ENCODE measurements at places on chromosomes 11 and 22.
A peak's percentile ranks its signal among the peaks of the same experiment; 100 is the strongest.

DNA sequence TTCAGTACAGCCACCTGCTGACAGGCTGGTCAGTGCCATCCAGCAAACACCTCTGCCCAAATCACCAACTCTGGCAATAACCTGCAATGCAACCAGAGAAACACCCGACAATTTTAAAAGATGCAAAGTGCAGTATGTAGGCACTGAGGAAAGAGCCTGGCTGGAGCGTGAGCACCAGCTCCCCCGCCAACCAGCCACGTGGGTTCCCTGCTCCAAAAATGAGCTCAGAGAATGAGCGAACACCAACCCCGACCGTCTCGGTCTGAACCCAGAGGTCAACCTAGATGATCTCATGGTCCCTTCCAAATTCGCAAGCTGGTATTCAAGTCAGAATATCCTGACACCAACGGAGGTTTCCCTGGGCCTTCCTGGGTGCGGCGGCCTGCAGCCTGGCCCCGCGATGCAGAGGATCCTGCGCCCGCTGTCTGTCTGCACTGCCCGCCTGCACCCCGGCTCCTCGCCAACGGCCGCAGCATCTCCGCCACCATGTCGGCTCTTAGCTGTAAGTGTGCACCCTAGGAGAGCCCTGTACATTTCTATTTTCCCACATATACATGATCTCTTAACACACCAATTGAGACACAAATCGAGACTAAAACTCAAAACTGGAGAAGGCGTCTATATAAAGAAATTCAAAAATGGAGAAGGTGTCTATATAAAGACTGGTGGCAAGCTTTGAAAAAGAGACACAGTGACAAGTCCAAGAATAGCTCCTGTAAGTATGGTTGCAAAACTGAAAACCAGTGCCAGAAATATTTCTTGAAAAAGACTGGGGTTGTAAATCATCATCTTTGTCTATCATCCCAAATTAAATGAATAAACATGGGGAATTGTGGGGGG lies 22.8 kb downstream of the TMEM184B start:
- no peak for DNase-seq

- no peak for DNase-seq
These were observed 136.4 kb downstream of the BRD1 start for GRCh38 chr22:49691256-49691655.

DNA sequence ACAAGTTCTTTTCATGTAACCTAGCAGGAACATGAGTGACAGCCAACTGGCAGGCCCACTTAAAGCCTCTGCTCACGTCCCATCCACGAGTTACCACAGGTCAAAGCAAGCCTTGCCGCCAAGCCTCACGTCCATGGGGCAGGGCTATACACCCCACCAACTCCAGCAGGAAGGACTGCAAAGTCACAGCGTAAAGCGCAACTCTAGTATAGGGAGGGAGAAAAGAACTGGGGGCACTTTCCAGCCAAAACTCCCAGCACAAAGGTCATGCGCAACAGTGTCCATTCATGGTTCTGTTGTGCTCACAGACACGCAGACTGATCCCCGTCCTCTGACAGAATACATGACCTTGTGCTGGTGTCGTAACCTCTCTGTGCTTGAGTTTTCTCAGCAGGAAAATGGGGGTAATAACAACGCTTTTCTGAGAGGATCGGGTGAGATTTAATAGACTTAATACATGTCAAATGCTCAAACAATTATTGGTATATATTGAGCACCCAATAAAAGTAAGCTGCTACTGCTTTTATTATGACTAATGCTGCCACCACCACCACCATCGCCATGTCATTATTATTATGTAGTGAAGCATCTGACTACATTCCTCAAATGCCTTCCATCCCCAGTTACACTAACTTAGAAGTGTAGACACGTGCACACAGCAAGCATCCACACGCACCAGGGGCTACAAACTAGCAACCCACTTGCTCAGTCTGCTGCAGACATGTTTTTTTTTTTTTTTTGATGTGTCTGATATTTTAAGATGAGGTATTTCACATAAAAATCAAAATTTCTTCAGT lies 104.4 kb upstream of the PARVA start:
- no peak for DNase-seq

- no peak for DNase-seq
These were observed 10.4 kb upstream of the C22orf39 start for GRCh38 chr22:19457828-19458428.

- no peak for DNase-seq
These were observed 50.7 kb downstream of the PRR5L start for GRCh38 chr11:36346562-36347383.

DNA sequence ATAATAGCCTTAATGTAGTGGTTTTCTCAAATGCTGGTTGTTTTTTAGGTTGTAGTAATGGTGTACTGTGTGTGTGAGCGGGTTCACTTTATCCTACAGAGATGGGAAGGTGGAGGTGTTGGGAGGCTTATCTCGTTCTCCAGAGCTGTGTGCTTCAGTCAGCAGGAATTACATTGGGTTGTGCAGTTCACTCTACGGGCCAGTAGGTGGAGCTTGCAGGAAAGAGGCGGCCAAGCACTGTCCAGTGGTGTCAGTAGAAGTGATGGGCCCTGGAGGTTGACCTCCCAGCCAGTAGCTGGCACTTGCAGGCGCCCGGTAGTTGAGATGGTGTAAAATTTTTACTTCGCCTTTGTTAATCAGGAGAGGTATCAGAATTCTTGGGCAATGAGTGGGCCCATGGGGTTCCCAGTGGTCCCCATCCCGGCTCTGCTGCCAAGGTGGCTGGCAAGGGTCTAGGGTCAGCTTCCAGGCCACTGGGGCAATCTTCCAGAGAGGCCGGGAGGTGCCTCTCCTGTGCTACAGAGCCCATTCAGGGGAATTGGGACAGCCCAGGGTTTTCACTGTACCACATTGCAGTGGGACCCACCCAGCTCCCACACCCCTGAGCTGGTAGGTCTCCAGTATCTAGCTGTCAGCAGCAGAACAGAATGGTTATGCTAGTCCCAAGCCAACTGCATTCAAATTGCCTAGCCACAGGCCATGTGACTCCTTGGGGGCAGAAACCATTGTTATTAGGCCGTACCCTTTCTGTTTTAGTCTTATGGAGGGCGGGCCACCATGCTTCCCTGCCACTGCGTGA lies 43.9 kb downstream of the BIRC2 start:
- DNase-seq: peak; percentile 62

GRCh38 chr11:126829716-126830115 lies 170.9 kb downstream of the KIRREL3 start:
- no peak for DNase-seq

- DNase-seq: no peak
These were observed at the start of gene CSRP3 for GRCh38 chr11:19201737-19202605. TSS of gene CSRP3 (minus strand) at chr11:19201983. CDS start at chr11:19192448, 9,535 bp downstream.

GRCh38 chr22:42639541-42640241 lies 710 bp downstream of the ATP5MGL start:
- DNase-seq: no peak

Data from fibroblast of gingiva (primary cell).